ENCODE measurements at places on chromosomes 4 and X. TPM values are rescaled to one million over a fixed set of nuclear protein-coding genes. Genes with fewer than 3 reads are reported as not detected.

DNA sequence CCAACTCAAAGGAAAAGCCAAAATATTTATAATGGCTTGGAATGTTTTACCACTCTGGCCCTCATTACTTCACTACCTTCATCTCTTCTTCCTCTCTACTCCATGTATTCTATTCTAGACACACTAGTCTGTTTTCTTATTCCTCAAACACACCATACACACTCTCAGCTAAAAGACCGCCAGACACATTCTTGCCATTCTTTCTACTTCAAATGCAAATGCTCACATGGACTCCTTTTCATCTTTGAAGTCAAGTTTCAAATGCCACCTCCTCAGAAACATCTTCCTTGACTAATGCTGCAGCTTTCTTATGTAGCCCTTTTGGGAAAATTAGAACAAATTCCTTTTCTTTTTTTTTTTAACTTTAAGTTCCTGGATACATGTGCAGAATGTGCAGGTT, 412.9 kb upstream of the FMR1 start:
- no peak for DNase-seq

DNA sequence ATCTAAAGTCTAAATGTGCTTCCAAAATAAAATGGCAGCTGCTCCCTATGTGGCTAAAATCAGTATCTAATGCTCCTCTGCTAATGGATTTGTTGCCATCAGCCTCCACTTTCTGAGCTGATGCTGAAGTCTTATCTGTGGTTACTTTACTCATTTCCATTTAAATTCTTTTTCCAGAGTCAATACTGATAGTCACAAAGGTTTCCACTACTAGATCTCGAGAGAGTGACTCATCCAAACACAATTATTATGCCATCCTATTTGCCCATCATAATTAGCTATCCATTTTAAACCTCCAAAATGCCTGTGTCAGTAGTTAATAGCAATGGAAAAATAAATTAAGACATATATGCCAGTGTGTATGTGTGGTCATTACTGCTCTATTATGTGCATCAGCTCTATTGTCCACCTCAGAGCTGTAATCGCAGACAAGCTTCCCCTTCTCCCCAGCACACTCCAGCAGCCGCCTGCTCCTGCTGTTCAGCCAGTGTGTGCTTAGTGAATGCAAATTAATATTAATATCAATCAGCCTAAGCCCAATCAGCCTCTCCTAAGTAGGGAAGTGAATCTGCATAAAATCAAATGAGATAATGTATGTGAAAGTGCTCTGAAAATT, 199.8 kb upstream of the ZIC3 start:
- no peak for DNase-seq

DNA sequence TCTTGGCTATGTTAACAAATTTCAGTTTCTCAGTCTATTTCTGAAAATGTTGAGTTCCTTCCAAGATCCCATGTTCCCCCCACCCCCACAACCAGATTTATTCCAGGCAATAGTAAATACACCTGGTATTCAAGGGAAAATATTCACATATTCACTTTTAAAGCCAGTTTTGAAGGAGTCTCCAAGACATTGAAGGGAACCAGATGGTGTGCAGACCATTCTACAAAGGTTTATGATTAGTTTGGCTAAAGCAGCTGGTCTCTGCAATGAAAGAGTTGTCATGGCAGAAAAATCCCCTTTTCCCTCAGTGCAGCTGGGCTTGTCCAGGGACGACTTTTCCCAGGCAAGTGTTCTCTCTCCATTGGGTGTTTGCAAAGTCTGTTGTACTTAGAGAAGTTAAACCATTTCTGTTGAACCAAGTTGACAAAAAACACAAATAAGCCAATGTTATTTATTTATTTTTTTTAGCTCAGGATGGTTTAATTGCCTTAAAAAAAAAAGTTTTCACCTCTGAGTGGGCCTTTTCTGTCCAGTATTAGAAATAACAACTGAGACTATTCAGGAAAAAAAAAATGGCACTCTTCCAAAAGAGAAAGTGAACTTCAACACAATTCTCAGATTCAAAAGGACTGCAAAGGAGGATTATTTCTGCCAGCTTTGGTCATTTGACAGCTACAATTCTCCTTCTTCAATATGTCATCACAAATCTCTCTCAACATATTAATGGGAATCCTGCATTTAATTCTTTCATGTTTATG, 410.6 kb downstream of the IL1RAPL1 start:
- no peak for DNase-seq

GRCh38 chr4:108240366-108240765, 71.6 kb upstream of the LEF1 start:
- DNase-seq = no peak

DNA sequence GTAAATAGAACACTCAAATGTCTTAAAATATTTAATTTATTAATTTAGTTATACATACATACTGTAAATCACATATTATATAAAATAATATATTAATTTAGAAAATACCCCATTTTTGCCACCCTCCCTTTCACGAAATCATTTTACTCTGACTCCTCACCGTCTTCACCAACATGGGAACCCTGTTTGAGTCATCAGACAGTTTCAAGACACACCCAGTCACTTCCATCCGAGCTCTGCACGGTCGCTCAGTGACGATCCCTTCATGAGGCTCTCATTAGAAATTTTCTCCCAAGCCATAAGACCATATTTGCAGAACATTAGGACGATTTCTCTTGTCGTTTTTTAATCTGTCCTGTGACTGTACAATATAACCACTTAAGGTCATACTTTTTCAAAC, 14.5 kb downstream of the ZNF275 start:
- DNase-seq = no peak

The ERCC6L gene
- 0.08 TPM for total RNA-seq
